GOT3 (cell line): ENCODE measurements at places on chromosomes 7 and 10.

DNA sequence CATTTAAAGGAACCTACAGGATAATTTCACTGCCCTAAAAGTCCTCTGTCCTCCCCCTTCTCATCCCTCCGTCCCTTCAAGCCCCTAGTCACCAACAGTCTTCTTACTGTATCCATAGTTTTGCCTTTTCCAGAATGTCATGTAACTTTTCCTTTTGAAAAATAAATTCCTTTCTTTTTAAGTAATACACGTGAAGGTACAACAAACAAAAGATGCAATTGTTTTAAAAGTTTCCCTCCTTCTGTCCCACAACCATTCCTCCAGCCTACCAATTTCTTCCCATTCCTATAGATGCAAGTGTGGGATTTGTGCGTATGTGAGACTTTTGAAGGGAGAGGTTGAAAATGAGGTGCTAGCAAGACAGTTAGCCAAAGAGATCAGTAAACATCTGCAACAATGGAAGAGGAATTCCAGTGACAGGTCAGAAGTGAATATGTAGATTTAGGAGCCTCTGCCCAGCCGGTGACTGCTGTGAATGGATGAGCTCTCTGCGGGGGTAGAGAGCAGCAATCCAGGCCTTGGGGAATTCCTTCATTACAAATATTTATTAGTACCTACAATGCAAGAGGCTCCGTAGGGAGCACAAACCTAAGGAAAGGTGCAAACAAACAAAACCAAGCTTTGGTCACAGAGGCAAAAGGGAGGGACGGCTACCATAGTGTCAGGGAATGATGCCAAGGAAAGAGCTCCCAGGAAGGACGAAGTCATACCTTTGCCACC, 243.6 kb downstream of the SKIDA1 start:
- no peak for DNase-seq

GRCh38 chr10:93710333-93710909, 8.0 kb upstream of the FRA10AC1 start:
- no peak for DNase-seq

DNA sequence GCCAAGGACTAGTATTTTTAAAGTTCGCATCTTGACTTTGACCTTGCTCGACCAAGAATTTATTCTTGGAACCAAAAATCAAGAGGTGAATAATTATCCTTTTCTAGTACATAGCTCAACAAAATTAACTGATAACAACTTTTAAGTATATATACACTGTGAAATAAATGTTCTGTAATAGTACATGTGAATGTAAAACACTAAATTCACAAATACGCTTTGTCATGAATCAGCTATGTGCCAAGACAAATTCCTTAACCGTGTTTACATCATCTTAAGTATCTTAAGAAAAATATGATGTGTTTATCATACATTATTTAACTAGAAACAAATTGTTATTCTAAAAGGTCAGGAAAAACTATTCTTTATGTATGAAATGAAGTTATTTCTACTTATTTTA, 83.3 kb downstream of the CUL2 start:
- no peak for DNase-seq

GRCh38 chr7:146826329-146826728, 709.7 kb downstream of the CNTNAP2 start:
- DNase-seq = no peak

- no peak for DNase-seq
Observed at GRCh38 chr7:132112657-132113056, 463.6 kb downstream of the PLXNA4 start.

DNA sequence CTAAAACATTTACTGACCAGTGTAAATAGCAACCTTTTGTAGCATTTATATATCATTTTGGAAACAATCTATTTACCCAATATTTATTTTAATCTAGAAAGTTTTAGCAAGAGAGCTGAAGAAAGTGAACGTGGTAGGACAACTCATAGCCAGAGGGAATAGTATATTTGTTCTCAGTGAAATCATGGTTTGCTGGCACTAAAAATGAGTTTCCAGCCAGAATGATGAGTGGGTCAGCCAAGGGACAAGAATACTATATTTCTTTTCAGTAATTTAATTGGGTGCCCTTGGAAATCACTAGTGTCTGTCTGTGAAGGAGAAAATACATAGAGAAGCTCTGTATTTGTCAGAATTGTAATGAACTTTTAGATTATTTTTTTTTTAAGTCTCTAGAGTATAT, 74.9 kb downstream of the MINPP1 start:
- no peak for DNase-seq

- DNase-seq = no peak
Observed at GRCh38 chr7:145289384-145289783, 453.5 kb upstream of the TPK1 start.

GRCh38 chr7:108246227-108246837, 116.2 kb upstream of the LAMB4 start:
- peak; percentile 49 for DNase-seq
